ENCODE measurements at places on chromosomes 7 and 10. TPM values are rescaled to one million over a fixed set of nuclear protein-coding genes. Genes with fewer than 3 reads are reported as not detected.

The CCDC172 gene
- not detected for total RNA-seq

The IFIT1B gene
- not detected for total RNA-seq

The GNG11 gene
- total RNA-seq, result 20.5 TPM

The HOXA10 gene
- not detected for total RNA-seq

The GPR15LG gene
- total RNA-seq, result not detected

The CPA2 gene
- not detected for total RNA-seq

The SRRM3 gene
- total RNA-seq, result 2.2 TPM

The PRTFDC1 gene
- total RNA-seq, result 4.1 TPM

Measured in esophagus muscularis mucosa (tissue), 4 donors.